CD8-positive, alpha-beta memory T cell (primary cell): ENCODE measurements at places on chromosomes 6 and 20. TPM values are rescaled to one million over a fixed set of nuclear protein-coding genes. Genes with fewer than 3 reads are reported as not detected.

DNA sequence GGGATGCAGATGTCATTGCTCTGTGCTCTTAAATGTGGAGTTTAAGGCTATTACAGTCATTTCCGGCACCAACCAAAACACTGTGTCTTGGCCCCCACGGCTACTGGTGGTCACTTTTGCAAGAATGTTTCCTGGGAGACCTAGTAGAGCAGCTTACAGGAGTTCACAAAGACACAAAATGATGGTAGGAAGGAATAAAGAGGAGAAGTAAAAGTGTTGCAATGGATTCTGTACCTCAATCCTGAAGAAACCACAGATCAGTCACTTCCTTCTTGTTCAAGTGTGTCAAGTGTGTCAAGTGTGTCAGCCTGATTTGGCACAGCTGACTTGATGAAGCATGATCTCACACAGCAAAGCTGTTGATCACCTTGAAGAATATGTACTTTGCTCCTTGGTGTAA, 344.0 kb downstream of the PLCB1 start:
- DNase-seq, result no peak

- DNase-seq, result no peak
Measured at GRCh38 chr6:133171989-133172604, 69.1 kb upstream of the EYA4 start.

DNA sequence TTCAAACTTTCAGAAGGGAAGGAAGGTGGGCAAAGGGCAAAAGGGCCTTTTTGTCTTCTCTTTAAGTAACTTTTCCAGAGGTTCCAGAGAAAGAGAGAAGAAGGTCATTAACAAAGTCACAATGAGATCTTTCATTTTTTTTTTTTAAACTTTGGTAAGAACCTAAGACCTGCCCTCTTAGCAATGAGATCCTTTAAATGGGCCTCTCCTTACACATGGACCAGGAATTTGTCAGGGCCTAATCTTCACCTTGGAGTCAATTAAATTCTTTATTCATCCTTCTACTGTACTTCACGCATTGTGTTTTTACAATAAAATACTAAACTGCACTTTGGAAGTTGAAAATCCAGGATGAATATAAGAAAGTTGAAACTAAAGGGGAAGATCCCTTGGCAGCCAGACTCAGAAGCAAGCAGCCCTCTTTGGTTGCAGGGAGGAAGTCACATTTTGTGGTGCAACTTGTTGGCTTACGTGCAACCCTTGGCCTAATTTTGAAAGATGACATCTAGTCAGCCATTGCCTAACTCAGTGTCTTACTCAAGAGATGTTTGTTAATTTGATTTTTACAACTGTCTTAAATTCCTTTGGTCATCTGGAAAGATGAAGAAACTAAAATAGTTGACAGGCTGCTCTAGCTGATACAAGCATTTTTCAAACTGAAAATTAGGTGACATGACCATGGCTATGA, 11.9 kb upstream of the TMEM170B start:
- no peak for DNase-seq

DNA sequence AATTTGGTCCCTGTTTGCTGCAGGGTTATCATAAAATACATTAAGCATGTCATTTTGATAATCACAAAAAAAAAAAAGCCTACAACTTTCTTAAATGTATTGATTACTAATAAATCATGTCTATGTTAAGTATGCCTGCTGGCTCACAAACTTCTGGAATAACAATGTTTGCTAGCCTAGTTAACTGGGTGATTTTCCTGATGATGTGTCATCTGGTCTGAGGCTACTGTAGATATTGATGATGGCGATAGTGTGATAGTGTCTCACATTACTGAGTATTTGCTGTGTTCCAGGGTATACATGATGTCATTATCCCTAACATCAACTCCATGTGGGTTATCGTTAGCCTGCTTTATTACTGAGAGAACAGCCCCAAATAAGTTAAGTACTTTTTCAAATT, 86.2 kb upstream of the VSTM2L start:
- no peak for DNase-seq

DNA sequence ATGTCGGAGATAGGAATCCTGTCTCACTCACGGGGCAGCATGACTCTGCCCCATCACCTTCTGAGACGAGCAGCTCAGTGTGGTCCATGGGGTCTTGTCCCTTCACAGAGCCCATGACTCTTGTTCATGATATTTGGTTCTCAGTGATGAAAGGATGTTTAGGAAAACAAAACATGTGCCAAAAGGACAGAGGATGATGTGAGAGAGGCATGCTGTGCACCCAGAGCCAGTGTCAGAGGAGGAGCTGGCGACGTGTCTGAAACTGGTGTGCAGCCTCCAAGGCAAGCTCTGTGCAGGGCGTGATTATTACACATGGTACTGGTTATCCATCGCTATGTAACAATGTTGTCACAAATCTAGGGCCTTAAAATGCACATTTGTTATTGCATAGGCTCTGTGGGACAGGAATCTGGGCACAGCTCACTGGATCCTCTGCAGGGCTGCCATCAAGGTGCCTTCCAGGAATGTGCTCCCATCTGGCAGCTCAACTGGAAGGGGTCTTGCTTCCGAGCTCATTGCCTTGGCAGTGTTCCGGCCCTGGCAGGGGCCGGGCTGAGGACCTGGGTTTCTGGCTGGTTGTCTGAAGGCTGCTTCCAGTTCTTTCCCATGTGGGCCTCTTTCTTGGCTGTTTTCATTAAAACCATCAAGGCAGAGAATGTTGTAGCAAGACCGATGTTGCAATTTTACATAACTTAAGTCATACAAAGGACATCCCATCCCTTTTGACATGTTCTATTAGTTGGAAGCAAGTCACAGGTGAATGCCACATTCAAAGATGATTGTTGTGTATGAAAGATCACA, 175.4 kb downstream of the ERMARD start:
- no peak for DNase-seq

CST2 gene
- not detected for total RNA-seq

PHF1 gene
- total RNA-seq, result 38.5 TPM

EFCAB8 gene
- 0.35 TPM for total RNA-seq
